Astrocyte of the cerebellum (primary cell): ENCODE measurements at places on chromosomes 6 and 20.

- no peak for DNase-seq
Observed at GRCh38 chr20:56911946-56912345, 282.8 kb downstream of the TFAP2C start.

- DNase-seq: no peak
Observed at GRCh38 chr20:49366687-49367086, 88.8 kb upstream of the ZNFX1 start.

- no peak for DNase-seq
Observed at GRCh38 chr6:136341967-136342366, 52.3 kb upstream of the BCLAF1 start.

DNA sequence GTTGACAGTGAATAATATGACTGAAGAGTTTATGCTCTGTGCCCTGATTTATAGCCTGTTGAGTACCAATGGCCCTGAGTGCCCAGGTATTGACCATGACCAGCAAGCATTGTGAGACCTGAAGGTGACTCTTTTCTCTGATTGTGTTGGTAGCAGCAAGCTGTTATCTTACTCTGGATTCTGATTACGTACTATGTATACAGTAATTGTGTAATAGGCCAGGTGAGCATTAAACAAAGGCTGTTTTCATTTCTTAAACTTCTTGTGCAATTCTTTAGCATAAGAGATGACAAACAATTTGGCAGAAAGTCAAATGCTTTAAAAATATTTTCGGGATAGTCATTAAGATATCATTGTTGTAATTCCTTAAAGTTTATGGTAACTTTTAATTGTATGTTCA lies 111.7 kb upstream of the PTPRK start:
- no peak for DNase-seq

DNA sequence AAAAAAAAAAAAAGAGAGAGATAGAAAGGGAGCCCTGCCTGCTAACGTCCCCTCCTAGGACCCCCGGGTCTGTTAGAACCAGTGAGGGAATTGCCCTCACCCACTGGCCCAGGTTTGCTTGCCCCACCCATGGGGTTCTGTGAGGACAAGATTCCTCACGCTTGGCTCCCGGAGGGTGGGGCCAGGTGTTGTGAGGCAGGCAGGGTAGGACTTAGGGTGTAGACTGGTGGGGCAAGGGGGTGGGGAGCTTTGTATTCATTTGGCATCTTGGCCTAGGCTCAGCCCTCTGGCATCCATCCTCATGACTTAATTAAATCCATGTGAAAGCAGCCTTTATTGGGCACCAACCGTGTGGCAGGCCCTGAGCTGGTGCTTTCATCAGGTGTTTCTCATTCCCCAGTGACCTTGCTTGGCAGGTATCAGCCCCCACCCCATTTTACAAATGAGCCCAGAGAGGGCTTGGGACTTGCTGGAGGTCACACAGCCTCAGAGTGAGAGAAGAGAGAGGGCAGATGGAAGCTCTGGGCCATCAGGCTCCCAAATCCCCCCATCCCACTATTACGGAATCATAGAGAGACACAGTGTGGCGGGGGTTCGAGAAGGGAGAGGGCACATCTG lies 19.0 kb downstream of the RAB44 start:
- no peak for DNase-seq

GRCh38 chr6:119147101-119148053 lies 68.9 kb upstream of the FAM184A start:
- DNase-seq: peak; percentile 91

DNA sequence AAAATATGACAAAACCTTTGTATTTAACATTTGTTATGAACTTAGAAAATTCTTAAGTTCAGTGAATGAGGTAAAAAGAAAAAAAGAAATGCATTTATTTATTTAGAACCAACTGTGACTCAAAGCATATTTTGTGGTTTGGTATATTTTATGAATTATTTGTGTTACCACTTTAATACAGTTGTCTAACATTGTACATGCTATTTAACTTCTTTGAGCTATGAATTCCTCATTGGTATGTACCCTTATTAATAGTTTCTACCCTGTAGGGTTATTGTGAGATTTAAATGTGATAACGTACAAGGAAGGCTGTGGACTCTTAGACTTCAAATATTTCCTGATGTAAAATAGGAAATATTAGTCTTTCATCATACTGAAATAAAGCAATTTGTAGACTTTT lies 162.6 kb downstream of the MMUT start:
- no peak for DNase-seq
